ENCODE measurements at places on chromosomes 5 and 9. TPM values are rescaled to one million over a fixed set of nuclear protein-coding genes. Genes with fewer than 3 reads are reported as not detected.

SAPCD2 gene
- polyA plus RNA-seq, result 0.17 TPM

CDK5RAP2 gene
- polyA plus RNA-seq, result 40.8 TPM

DNA sequence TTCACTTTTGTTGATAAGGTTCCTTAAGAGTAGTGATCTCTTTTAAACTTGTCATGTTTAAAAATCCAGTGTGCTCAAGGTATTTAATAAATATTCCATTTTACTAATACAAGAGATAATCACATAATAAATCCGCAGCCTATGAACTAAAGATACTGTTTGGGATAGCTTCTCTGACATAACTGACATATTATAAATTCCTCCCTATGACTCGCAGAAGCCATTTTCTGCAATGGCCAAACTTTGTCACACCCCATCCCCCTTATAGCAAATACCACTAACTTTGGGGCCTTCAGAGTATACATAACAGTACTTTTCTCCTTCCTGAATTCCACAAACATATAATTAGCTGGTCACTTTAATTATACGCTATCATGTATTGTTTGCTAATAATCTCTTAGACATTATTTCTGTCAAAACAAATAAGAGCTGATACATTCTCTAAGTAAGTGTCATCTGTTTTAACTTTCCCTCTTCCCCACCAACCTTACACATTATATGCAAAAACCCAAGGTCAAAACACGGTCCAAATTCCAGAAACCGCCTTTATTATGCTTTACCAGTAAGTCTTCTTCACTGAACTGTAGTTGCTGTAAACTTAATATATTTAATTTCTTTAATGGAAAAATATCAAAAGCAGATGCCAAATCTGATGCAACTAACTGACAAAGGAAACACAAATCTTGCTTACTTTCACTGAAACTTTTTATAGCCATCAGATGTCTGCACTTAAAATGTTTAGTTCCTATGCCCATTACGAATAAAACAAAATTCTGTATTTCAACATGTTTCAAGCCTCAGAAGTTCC lies 971 bp downstream of the TMEM267 start:
- DNase-seq, result no peak

- DNase-seq, result no peak
These were observed 108.5 kb upstream of the PTPRD start for GRCh38 chr9:10721301-10721700.

DNA sequence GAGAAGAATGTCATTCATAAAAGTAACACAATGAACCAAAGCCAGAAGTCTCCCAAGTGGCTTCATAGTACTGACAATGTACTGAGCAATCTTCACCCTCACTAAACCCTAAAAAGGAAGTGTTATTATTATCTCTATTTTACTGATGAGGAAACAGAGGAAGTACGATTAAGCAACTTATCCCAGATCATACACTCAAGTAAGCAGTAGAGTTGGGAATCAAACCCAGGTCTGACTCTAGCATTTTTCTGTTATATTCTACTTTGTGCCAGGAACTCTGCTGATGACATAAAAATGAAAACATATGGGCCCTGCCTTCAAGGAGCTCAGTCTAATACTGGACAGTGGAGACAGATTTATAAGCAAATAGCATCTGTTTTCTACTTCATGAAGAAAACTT lies 109.2 kb downstream of the RAPGEF6 start:
- DNase-seq, result no peak

DNA sequence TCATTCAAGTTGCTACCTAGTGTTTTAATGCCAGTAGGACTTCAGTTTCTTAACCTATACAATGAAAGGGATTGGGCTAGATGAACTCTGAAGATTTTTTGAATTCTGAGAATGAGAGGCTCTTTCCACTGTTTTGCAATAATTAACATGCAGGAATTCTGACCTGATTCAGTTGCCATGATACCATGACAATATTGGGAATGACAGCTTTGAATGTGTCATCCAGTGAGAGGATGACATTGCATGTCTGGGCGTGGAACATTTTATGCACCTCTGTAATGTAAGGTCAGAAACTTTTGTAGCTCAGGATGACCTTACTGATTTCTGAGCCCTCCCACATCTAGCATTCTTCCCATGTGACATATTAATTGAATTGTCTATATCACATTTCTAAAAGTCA lies 30.6 kb upstream of the SPINK5 start:
- no peak for DNase-seq

DNA sequence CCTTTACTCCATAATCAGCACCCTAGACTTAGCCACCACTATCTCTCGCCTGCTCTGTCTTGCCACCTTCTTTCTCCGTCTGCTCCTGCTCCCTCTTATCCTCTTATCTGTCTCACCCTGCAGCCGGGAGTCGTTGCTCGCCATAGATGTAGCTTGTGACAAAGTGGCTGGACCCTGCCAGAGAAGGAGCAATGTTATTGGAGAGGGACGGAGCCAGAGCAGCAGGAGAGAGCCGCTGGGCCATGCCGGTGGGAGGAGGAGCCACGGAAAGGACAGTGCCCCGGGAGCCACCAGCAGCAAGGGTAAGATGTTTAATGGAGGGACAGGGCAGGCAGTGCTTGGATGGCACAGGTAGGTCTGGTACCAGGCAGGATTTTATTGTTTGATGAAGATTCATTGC lies 137.3 kb downstream of the SEC61B start:
- DNase-seq, result no peak

GRCh38 chr5:145937432-145938250 lies 1.3 kb downstream of the SH3RF2 start:
- no peak for DNase-seq

DNA sequence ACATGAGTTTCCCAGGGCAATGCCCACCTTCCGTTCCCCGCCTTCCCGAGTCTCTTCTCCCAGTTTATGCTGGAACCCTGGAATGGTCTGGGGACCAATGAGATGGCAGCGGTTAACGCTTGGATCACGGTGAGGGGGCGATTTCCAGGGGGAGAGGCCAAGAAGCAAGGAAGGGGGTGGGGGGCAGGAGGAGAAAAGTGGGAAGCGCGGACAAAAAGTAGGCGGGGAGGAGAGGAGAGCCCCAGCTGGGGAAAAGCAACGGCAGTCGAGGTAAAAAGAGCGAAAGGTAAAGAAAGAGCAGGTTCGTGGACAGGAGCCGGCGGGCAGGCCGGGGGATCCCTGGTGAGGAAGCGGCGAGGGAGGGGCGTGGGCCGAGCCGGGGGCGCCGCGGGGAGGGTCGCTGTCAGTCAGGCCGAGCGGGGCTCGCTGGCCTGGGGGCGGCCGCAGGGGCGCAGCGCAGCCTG lies 508 bp upstream of the SNCAIP start:
- DNase-seq, result no peak

DNA sequence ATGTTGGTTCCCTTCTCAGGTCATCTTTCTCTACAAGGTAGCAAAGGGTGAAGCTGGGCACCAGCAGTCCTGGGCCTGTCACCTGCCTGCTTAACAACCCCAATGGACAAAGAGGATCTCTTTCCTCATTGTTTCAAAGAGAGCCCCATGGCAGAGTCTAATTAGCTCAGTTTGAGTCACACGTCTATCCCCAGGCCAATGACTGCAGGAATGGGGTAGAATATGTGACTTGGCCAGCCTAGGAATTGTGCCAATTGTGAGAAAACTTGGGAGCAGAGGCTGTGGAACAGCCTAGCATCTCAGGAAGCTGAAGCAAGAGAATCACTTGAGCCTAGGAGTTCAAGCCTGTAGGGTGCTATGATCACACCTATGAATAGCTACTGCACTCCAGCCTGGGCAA lies 3.6 kb upstream of the RAPGEF1 start:
- DNase-seq, result no peak

DNA sequence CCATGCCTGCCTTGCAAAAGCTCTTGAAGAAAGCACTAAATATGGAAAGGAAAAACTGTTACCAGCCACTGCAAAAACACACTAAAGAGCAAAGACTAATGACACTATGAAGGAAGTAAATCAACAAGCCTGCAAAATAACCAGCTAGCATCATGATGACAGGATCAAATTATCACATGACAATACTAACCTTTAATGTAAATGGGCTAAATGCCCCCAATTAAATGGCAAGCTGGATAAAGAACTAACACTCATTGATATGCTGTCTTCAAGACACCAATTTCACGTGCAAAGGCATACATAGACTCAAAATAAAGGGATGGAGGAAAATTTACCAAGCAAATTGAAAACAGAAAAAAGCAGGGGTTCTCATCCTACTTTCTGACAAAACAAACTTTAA lies 231.8 kb upstream of the RGMB start:
- DNase-seq, result no peak
